Hematopoietic multipotent progenitor cell treated with erythropoietin and hydrocortisone succinate and interleukin-3 and kit ligand, for 15 days (in vitro differentiated cells): ENCODE measurements at places on chromosomes 4 and X.
A peak's percentile ranks its signal among the peaks of the same experiment; 100 is the strongest.

DNA sequence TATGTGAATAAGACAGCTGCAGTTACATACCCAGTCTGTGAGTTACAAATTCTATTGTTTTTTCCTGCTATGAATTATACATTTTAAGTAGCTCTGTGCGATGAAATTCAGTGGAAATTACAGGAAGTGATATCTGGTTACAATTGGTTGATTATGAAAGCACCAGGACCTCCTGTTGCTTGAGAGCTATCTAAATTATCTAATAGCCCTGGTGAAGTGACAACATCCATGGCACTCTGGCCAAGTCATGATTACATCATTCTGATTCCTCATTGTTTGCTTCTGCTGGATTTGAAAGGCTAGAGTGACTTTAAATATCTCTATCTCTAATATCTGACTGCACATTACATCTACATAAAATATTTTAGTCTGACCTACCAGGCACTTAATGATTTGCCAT, 515.0 kb downstream of the CFAP47 start:
- DNase-seq: no peak

- DNase-seq: no peak
These were observed 18.4 kb downstream of the EFNB1 start for GRCh38 chrX:68847172-68847571.

DNA sequence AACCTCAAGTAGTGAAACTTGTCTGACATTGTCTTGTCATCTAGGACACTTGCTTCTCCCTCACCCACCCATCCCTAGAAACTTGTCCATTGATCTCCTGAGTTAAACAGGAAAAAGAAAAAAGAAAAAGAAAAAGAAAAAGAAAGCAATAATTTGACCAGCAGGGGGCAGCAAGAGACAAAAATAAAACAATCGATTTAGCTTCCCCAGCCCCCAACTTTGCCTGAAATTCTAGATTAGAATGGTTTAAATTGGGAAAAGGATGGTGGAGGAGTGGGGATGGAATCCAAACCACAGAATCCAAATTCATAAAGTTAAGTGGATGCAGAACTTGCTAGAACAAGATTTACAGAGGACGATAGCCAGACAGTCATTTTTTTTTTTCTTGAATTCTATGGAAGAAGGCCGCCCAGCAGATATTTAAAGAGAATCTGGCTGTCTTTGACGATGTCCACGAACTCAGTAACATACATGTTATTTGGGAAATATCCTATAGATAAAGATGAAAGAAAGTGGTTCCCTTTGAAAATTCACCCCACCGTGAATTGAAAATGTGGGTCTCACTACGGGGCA, 282.9 kb downstream of the USP46 start:
- peak; percentile 34 for DNase-seq

DNA sequence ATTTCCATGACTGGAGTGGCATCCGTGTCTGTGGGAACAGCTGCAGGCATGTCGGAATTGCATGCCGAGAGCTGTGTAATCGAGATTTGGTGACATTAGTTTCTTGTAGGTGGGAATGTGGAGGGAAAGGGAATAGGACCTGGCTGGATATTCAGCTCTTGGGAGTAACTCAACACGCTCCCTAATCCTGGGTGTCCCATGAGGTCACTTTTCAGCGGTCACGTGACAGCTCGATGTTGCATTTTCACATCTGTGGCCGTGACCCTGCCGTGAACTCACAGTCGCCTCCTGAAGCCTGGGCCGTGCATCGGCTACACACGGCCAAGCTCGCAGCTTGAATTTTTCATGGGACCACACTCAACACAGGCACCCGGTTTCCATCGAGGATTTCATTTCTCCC, 25.8 kb upstream of the PSAPL1 start:
- no peak for DNase-seq

DNA sequence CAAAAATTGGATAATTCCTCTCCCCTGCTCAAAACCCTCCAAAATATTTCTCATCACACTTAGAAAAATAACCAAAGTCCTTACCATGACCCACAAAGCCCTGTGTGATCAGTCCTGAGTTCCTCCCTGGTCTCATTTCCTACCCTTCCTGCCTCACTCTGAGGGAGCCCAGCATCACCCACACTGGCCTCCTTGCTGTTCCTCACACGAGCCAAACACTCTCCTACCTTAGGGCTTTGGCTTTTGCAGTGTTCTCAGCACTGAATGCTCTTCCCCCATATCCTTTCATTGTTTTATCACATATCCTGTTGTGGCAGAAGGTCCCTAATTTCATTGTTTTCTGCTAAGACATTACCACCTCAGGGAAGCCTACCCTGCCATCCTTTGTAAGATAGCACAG, 12.2 kb downstream of the MGAT4D start:
- no peak for DNase-seq

- DNase-seq: no peak
These were observed 19.6 kb downstream of the ZNF330 start for GRCh38 chr4:141240259-141240658.

DNA sequence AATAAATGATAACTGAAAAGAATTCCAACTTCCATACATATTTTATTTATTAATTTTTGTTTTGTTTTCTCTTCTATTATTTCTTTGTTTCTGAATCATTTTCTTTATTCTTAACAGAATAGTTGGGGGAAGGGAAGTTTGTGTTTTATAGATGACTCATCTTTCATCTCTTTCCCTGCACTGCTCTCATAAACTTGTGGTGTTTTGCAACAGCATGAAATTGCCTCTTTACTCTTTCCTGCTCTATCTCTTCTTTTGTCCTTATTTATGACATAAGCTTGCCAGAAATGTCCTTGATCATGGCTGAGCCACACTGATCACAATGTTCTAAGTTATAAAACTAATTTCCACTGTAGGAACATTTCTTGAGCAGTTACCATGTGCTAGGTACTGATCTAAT, 22.3 kb downstream of the QRFPR start:
- DNase-seq: no peak

- DNase-seq: peak; percentile 69
These were observed 21.4 kb downstream of the HELT start for GRCh38 chr4:185039508-185040273.

GRCh38 chr4:14592950-14593349, 409.3 kb upstream of the CPEB2 start:
- DNase-seq: no peak

DNA sequence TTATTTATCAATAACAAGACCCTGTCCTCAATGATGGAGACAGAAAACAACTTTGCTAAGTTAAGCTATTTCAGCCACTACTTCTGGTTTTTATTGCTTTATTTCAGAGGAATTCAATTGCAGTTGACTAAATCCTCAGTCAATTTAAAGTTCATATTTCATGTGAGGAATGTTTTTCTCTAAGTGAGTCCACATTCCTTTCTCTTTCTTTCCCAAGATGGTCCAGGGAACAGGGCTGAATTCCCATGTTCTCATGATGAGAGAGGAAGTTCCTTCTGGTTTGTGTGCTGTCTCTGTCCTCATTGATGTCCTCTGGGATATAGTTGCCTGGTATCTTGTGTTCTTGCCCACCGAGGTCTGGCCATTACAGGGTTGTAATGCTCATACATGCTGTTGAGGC, 117.2 kb downstream of the SLIT2 start:
- no peak for DNase-seq

DNA sequence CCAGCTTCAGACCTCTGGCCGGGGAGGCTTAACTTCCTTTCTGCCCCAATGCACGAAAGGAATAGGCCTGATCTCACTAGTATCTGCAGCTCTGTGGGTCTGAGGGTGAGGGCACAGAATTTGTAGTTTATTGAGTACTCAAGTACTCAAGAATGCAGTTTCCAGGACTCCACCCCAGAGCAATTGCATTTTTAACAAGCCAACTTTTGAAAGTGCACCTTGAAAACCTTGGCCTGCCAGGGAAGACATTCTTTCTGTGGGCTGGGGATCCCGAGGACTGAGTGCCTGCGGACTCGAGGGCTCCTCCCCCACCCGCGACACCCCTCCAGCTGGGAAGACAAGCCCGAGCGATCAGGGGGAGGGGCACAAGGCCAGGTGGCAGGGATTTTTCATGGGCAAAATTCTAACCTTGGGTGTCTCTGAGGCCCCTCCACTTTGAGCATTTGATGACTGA, 22.4 kb downstream of the RS1 start:
- DNase-seq: no peak

DNA sequence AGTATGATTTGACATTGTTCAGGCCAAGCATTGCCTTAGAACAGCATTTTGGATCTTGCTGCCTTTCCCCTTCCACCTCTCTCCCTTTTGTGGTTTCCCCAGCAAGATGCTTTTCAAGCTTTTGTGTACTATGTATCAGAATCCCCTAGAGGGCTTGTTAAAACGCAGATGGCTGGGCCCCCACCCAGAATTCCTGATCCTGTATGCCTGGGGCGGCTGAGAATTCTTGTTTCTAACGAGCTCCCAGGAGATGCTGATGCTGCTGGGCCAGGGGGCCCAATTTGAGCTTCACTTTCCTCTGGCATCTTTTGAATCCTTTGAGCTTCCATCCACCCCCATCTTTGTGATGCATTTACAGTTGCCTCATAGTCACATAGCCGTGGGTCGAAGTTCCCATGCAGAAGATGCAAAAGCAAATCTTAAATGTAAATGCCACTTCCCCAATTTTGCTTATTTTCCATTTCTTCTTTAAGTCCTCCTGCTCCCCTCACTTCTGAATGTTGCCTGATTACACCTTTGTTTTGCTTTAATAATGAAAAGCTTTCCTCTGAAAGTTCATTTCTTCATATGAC, 18.5 kb downstream of the HCCS start:
- no peak for DNase-seq

DNA sequence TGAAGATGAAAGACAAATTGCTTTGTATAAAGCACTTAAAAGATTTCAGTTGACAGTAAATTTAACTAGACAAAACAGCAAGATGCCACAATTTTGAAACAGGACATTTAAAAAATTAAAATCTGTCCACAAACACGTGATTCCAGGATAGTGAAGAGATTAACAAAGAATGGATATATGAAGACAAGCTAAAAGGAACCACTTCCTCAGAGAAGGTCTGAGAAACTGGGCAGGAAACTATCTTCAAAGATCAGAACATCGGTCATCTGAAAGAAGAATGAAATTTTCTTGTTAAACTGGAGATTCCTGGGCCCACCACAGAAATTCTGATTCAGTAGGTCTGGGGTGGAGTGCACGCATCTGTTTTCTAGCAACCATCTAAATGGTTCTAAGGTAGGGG, 1.4 kb downstream of the RWDD4 start:
- DNase-seq: no peak
